Activated T-cell treated with anti-CD3 and anti-CD28 coated beads for 1 hour (primary cell): ENCODE measurements at places on chromosomes 11 and 22.

- no peak for DNase-seq
Observed at GRCh38 chr11:102400603-102401002, 52.0 kb downstream of the TMEM123 start.

GRCh38 chr11:47907499-47907898, 59.3 kb upstream of the NUP160 start:
- DNase-seq: no peak

DNA sequence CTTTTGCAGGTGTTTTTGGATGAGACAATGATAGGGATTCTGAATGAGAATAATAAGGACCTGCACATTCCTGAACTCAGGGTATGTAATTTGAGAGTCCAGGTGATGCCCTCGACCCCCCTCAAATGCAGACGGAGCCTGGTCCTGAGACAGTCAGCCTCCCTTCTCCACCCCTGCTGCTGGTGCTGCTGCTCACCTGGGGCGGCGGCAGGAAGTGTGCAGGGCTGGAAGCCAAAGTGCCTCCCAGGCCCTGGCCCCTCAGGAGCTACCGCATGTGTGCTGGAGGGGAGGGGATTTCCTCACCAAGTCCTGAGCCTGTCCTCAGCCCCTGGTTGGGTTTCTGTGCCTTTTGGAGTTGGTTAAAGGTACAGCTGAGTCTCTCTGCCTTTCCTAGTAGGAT, 19.0 kb upstream of the GLB1L2 start:
- no peak for DNase-seq

- no peak for DNase-seq
Observed at GRCh38 chr11:73372375-73372993, 3.7 kb upstream of the RELT start.

GRCh38 chr22:29813563-29813962, 24.5 kb downstream of the ASCC2 start:
- no peak for DNase-seq

- DNase-seq: no peak
Observed at GRCh38 chr22:22429369-22430108, 79.0 kb downstream of the ZNF280B start.

DNA sequence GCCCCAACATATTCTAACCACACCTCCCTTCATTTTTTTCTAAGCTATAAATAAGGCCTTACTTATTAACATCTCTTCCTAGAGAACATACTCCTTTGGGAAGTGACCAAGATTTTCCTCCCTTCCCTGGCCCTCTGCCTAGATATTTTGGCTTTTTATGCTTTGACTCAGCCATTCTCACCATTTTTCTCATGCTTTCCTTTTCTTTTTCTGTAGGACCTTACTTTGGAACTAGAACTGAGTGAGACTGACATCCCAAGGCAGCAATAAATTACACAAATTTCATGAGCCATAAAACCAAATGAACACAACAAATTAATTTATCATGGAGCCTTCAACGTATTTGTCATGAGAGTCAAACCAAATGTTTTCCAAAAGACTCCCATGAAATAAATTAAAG, 142.7 kb upstream of the CTSC start:
- no peak for DNase-seq

GRCh38 chr11:15707971-15708370, 593.2 kb downstream of the INSC start:
- no peak for DNase-seq

DNA sequence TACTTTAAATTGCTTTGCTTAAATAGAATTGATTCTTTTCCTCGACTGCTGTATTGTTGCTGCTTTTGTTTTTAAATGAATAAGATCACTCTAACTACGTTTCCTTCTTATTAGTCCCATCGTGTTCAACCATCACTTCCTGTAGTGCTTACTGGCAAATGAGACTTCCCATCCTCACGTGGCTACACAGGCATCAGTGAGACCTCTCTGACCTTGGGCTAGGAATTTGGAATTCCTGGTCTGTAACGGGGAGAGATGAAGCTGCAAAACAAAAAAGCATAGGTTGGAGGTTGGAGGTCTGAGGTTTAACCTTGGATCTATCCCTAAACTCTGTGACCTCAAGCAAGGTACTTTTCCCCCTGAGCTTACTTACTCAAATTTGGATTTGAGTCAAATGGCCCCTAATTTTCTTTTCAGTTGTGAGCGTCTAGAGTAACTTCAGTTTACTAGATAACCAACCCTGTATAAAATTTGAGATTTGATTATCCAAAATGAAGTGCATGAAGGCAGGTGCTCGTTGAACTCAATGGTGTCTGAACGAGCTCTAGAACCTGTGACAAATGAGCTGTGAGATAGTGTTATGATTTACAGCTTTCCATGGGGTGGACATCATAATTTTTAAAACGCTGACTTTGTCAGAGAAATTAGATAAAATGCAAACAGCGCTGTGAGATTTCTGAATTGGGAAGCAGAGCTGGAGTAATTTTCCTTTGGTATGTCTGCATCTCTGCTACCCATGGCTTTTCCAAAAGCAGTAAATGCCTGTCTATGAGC, 151.2 kb downstream of the DBX1 start:
- no peak for DNase-seq

DNA sequence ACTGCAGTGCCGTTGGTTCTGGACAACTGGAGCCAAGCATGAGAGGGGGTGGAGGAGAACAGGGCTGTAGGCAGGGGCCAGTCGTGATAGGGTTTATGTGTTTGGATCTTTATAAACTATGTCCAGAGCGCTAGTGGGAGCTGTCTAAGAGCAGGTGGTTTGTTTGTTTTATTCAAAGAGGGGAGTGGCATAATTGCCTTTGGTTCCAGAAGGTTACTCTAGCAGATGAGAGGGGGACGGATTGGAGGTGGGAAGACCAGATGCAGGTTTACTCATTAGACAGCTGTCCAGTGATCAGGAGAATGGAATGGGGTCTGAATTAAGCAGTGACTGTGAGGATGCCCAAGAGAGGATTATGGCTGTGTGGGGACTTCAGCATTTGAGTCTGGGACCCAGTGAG, 109.3 kb upstream of the TBCEL start:
- no peak for DNase-seq

DNA sequence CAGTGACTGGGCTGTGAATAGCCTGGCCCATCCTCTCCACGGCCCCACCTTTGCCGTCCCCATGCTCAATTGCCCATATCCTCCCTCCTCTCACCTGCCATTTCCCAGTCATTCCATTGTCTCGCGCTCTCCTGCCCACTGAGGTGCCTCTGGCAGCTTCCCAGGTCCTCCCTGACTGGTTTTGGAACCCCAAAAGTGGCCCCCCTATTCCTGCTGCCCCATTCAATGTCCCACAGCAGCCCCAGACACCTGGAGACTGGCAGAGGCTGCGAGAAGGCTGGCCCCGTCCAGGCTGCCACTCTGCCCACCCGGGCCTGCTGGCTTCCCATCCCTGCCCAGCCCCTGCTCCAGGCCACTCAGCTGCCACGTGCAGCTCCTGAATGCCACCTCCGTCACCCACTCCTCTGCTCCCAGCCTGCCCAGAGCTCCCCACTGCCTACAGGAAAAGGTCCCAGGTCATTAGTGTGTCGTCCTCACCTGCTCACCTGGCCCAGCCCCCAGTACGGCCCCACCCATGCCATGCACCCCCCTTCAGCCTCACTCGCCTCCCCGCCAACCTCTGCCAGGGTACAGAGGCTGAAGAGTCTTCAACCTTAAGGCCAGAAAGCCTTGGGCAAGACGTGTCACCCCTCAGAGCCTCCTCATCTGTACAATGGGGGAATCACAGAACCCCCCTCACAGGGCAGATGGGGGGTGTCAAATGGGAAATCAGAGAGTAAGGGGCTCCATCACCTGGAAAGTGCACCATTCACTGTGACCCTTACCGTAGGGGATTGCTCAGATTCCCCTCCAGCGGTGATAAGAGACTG, 37.5 kb downstream of the KCNJ4 start:
- no peak for DNase-seq

DNA sequence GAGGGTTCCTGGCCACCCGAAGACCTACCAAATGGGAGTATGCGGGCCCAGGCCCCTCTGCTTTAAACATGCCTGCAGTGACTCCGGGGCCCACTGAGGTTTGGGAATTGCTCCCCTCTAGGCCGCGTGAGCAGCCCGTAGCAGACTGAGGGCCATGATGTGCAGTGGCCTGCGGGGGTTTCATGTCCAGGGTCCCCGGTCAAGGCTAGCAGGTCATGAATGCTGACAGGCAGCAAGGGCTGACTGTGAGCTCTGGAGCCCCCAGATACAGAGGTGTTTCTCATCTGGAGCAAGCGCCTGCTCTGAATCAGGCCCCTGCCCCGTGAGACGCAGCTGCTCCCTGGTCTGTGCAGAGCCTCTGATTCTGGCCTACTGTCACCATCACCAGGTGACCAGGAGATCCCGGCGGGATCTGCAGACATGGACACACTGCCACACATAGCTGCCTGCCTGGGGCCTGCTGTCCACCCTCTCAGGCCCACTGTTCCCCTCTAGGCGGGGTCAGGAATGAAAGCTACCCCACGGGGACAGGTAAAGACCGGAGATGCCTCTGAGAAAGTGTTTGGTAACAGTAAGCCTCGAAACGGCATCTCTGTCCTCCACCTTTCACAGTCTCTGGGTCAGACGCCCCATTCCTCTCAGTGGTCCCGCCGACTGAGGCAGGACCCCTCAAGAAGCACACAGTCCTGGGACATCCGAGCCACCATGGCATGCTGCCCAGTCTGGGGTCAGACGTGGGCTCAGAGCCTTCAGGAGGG, 73.3 kb downstream of the PARVB start:
- no peak for DNase-seq

DNA sequence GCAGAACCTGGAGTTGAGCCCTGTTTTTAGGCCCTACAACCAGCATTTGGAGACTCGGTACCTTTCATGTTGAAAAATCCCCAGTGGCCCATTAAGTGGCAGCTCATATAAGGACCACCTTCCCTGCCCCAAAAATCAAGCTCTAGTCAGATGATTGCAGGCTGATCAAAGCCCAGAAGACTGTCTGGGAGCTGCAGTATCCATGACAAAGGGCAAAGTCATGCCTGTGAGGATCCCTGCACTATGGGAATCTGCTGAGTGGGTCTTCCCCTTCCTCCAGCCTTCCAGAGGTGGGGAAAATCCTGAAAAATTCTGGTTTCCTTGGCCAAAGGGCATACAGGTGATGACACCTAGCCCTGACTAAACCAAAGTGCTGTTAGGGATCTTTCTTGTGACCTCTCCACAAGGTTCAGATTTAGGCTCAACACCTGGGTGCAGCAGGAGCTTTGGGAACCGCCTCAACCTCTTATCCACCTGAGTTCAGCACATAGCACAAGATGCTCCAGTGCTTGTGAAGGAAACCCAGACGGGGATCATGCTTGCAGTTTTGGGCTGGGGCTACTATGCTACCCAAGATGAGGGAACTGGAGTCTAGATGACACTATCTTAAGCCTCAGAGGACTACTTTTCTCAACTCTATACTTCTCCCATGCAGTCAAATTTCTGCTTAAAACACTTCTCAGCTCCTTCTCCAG, 1.2 kb upstream of the TRIM3 start:
- DNase-seq: no peak

DNA sequence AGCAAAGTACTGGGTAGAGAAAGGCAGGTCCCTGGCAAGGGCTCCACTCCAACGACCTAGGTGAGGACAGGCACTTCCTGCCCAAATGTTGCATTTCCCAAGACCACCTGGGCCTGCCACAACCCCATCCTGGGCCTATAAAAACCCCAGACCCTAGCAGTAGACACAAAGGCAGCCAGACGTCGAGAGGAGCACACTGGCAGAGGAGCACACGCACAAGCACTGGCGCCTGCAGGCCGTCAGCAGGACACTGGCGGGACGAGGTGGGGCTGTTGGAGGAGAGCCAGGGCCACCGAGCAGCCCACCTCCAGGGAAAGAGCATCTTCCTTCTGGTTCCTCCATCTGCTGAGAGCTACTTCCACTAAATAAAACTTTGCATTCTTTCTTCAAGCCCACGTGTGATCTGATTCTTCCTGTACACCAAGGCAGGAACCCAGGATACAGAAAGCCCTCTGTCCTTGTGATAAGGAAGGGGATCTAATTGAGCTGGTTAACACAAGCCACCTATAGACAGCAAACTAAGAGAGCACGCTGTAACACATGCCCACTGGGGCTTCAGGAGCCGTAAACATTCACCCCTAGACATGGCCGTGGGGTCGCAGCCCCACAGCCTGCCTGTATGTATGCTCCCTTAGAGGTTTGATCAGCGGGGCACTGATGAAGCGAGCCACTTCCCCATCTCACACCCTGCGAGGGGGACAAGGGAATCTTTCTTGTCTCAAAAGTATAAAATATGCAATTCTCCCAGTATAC, 89.7 kb upstream of the MTMR2 start:
- no peak for DNase-seq

DNA sequence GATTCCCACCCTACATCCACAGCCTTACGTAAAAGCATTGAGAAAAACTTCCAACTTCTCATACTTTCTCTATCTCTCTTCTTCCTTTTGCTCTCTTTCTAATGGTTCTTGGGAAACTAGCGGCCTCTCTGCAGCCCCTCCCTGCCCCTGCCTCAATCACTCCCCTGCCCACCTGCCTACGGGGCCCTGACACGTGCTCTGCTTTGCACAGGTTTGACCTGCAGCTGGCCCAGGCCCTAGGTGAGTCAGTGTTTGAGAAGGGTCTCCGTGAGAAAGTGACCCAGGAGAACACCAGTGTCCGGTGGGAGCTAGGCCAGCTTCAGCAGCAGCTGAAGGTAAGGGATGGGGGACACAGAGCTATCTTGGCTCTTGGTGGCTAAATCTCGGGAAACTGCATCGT, 160.4 kb downstream of the MYO18B start:
- DNase-seq: no peak

- DNase-seq: no peak
Observed at GRCh38 chr11:110962921-110963320, 250.7 kb upstream of the ARHGAP20 start.

- no peak for DNase-seq
Observed at GRCh38 chr11:104163100-104164027, 583 bp downstream of the PDGFD start.

GRCh38 chr11:32890843-32891656, 1.6 kb upstream of the QSER1 start:
- no peak for DNase-seq

- DNase-seq: no peak
Observed at GRCh38 chr11:18771266-18772035, 20.1 kb downstream of the PTPN5 start.

DNA sequence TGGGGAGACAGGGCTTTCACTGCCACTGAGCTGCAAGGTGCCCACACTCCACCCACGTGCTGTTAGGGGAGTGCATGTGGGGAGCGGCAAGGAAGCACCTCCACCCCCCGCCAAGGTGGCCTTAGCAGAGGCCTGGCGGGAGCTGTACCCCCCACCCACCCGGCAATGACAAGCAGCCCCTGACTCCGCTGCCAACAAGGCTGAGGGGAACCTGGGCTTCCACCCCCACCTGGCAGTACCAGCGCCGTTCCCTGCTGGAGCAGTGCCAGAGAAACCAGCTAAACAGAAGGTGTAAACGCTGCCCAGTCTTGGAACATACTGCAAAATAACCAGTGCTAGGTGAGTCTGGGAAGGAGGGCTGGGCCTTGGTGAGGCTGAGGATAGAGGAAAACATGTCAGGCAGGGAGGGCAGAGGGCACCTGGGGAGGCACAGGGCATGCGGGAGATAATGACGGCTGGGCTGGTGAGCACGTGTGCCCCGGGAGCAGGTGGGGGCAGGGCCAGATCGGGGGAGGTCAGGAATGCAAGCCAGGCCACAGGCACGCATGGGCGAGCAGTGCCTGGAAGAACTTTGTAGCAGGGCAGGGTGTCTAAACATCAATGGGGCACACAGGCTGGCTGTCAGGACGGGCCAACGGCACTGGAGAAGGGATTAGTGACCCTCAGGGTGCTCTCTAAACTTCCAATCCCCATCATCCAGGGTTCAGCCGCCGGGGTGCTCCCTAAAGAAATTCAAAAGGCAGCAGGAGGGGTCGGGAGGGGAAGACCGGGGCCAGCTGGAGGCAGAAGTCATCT, 6.6 kb downstream of the CERK start:
- DNase-seq: no peak
